ENCODE measurements at places on chromosomes 1 and 21.

- peak; percentile 52 for DNase-seq
These were observed 24.6 kb upstream of the OVAAL start for GRCh38 chr1:180534214-180534613.

DNA sequence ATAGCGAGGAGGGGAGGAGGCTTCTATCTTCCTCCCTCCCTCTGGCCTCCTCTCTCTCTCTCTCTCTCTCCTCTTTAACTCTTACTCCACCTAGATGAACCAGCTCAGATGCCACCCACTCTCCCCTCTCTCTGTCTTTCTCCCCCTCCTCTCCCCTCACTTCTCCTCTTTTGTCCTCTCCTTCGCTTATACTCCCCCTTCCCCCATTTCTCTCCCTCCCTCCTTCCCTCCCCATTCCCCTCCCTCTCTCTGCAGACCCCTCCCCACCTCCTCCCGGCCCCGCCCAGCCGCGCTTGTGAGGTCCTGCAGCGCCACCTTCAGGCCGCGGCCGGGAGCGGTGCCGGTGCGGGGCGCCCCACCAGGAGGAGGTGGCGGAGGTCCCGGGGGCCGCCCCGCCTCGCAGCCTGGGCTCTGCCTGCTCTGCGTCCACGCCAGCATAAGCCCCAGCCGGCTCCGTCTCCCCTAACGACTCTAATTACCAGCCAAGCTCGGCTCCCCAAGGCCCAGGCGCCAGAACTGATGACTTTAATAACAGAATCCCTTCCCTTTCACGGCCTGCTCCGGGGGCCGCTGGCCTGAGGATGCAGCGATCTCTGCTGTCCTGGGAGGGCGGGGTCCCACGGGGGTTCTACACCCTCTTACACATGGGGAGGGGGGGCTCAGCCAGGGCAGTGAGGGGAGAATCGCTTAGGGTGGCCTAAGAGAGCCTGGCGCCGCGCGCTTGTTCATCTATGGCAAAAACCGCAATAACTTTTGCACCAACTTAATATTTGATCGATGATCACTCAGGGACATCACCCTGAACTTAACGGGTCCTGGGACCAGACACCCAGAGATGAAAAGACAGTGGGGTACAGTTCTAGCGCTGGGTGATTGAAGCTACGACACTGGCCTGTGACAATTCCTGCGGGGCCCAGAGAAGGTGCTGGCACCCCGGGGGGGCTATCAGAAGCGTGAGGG lies 637.3 kb downstream of the MATN1 start:
- peak; percentile 86 for DNase-seq

DNA sequence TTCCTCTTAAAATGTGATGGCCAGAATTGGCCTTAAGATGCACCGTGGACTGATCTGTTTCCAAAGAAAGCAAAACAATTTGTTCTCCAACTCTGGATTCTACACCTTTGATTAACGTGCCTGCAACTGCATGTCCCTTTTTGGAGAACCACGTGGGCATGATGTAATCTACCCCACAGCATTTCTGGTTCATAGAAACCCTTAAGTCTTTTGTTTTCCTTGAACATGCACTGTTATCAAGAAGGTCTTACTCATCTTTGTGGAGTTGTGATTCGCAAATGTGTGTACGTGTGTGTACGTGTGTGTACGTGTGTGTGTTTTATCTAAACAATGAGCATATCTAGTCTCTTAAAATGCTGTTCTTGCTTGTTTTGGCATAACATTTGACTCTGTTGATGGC lies 57.8 kb downstream of the LPAR3 start:
- no peak for DNase-seq

DNA sequence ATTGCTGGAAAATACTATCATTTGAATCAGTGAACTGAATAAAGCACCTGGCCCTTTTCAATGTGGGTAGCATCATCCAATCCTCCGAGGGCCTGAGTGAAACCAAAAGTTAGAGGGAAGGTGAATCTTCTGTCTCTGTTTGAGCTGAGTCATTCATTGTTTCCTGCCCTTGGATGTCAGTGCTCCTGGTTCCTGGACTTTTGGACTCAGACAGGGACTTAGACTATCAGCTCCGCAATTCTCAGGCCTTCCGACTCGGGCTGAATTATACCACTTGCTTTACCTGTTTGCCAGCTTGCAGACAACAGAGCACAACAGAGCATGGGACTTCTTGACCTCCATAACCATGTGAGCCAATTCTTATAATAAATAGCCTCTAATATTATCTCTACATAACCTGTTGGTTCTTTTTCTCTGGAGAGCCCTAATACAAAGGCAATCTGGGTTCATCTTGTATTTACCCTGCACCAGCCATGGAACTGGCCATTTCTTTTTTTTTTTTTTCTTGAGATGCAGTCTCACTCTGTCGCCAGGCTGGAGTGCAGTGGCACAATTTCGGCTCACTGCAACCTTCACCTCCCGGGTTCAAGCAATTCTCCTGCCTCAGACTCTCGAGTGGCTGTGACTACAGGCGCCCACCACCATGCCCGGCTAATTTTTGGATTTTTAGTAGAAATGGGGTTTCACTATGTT lies 19.2 kb upstream of the VASH2 start:
- DNase-seq = no peak

DNA sequence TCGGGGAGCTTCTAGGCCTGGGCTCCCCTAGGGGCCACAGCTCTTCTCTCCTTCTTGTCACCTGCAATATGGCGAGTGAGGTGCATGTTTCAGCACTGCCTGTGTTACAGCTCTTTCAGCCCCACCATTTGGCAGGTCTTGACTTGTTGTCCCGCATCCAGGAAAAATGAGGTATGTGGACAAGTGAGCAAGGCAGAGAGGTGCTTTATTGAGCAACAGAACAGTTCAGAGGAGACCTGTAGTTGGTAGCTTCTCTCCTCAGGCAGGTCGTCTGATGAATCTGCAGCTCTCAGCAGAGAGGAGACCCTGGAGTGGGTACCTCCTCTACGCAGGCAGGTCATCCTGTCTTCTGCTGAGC lies 208.2 kb upstream of the USP25 start:
- no peak for DNase-seq

GRCh38 chr21:45294509-45295291 lies 7.0 kb upstream of the POFUT2 start:
- no peak for DNase-seq

DNA sequence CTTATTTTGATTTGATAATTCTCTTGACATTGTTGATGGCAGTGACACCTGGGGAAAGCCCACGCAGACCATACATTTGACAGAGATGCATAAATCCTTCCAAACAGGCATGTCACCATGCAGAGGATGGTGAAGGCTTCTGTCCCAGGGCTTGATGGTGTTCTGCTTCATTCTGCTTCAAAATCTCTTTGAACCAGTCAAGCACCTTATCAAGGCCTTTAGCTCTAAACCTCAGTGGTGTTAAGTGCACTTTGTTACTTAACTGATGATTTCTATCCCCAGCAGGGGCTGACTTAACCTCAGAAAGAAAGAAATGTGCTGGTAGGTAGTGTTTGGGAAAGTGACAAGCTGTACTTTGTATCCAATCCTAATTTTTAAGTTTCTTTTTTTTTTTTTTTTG lies 81.1 kb downstream of the RRAGC start:
- no peak for DNase-seq

DNA sequence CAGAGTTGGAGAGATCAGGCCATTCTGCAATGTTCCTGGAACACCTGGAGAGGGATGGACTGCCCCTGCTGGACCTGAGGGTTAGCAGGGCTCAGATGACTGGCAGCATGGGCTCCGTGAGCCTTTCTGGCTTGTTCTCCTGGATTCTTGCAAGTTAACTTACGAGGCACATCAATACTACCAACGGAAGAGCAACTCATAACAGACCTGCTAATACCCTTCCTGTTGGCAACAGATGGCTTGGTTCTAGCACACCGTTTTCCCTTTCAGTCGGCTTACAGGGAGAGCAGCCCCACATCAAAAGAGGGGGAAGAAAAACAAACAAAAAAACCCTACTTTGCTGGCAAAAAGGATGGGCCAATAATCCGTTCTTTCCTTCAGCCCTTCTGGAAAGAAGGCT lies 47.9 kb downstream of the SLC66A1 start:
- no peak for DNase-seq

DNA sequence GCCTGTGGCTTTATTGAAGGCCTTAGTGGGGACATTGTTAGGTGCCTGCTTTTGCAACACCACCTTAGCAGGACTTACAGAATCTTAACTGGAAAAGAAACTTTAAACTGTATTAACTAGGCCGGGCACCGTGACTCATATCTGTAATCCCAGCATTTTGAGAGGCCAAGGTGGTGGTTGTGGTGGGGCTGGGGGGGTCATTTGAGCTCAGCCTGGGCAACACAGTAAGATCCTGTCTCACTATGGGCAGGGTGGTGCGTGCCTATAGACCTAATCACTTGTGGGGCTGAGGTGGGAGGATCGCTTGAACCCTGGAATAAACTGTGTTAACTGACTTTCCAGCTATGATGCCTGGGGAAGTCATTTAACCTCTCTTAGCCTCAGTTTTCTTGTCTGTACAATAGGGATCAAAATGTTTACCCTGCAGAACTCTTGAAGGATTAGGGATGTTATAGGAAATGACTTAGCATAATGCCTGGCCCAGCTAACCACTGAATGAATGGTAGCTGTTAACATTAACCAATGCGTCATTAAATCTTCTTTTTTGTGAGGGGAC lies 39.5 kb downstream of the IER5 start:
- DNase-seq = no peak

- DNase-seq = no peak
These were observed 159.0 kb downstream of the MIS18A start for GRCh38 chr21:32119811-32120210.

DNA sequence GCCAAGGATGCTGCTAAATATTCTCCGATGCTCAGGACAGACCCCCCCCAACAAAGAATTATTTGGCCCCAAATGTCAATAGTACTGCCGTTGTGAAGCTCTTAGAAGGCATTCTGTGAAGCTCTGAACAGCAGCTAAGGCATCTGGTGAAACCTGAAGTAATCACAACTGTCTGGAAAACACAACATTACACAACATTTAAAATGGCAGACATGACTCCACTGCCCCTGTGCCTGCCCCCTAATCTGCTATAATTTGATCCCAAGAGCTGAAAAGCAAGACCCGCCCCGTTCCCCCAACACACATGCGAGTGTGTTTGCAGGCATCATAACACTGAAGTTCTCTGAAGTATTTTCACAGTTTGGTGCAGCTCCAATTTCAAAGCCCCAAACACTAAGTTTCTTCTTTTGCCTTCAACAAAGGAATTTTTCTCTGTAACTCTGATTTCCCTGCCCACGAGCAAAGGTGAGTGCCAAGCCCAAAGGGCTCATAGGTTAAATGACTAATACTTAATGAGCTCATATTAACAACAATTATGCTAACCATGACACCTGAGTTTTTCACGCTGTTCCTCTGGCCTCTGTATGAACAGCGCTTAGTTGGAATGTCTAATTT lies 129.2 kb downstream of the CLIC6 start:
- no peak for DNase-seq

DNA sequence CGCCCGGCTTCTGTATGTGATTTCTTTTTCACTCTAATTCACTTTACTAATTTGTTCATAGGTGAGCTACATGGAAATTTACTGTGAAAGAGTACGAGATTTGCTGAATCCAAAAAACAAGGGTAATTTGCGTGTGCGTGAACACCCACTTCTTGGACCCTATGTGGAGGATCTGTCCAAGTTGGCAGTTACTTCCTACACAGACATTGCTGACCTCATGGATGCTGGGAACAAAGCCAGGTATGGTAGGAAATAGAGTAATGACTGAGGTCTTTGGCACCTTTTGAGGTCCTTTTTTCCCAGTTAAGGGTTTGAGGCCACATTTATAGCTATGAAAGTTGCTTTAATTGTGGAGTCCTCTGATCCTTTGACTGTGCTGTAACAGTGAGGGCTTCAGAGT lies 56.9 kb downstream of the KIF1B start:
- no peak for DNase-seq

GRCh38 chr1:99675292-99675691 lies 29.4 kb downstream of the PALMD start:
- no peak for DNase-seq

- DNase-seq = no peak
These were observed 13.6 kb downstream of the C1orf52 start for GRCh38 chr1:85245891-85246290.
